Osteocyte (in vitro differentiated cells): ENCODE measurements at places on chromosomes 11 and 22. TPM values are rescaled to one million over a fixed set of nuclear protein-coding genes. Genes with fewer than 3 reads are reported as not detected.
A peak's percentile ranks its signal among the peaks of the same experiment; 100 is the strongest.

- DNase-seq = no peak
Observed at GRCh38 chr11:70675697-70676374, 277.5 kb downstream of the CTTN start.

DNA sequence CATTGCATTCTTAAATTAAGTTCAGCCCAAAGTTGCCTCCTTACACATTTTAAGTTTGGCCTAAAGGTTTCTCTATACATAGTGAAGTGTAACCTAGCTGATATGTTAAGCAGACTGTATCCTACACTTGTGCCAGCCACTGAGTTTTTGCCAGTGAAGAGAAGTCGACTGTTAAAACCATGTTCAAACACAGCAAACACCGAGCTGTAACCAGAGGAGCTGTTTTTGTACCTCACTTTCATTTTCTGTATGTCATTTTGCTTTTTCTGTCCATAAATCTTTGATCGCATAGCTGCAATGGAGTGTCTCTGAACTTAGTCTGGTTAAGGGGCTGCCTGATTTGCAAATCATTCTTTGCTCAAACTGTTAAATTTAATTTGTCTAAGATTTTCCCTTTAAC lies 403.7 kb downstream of the LUZP2 start:
- DNase-seq = no peak

The HTR3B gene
- total RNA-seq = not detected in 2 replicates

- no peak for DNase-seq
Observed at GRCh38 chr22:46673662-46674236, 53.6 kb downstream of the GRAMD4 start.

DNA sequence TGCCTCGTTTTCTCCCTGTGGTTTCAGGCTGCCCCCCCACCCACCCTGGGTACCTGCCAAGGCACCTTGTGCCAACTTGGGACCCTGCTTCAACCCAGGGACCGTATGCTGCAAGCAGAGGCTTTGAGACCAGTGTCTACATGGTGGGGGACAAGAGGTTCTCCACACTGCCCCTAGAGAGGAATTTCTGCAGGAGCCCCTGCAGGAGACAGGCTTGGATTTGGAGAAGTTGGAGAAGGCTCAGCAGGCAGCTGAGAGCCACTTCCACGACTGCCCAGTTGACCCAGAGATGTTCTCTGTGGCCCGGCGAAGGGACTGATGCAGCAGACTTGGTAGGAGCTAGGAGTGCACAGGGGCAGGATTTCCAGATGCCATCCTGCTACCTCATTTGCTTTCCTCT lies 20.1 kb upstream of the NNMT start:
- DNase-seq = peak; percentile 57

The OR5D16 gene
- not detected in 2 replicates for total RNA-seq

DNA sequence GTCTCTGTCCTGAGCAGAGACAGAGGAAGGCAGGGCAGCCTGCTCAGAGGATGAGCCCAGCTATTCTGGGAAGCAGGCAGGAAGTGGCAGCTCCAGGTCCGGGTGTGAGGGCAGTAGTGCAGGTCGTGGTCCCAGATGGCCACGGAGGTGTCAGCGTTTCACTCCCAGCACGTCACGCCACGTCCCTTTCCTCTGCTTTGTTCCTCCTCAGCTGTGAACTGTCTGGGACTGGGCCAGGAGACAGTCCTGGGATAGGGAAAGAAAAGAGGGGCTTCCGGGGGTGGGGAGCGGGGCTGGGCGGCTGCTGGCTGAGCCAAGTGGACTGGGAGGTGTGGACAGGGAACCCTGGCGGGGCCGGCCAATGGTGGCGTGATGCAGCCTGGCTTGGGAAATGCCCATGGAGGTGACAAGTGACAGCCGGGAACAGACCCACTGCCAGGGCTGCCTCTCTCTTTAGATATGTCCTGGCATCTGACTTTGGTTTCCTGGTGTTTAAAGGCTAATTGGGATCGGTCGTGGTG lies 64.7 kb downstream of the KCNQ1 start:
- peak; percentile 80 for DNase-seq

The TMEM41B gene
- total RNA-seq = 28.1 and 32.3 TPM in 2 replicates

- DNase-seq = no peak
Observed at GRCh38 chr11:74546752-74547151, 45.6 kb upstream of the POLD3 start.

DNA sequence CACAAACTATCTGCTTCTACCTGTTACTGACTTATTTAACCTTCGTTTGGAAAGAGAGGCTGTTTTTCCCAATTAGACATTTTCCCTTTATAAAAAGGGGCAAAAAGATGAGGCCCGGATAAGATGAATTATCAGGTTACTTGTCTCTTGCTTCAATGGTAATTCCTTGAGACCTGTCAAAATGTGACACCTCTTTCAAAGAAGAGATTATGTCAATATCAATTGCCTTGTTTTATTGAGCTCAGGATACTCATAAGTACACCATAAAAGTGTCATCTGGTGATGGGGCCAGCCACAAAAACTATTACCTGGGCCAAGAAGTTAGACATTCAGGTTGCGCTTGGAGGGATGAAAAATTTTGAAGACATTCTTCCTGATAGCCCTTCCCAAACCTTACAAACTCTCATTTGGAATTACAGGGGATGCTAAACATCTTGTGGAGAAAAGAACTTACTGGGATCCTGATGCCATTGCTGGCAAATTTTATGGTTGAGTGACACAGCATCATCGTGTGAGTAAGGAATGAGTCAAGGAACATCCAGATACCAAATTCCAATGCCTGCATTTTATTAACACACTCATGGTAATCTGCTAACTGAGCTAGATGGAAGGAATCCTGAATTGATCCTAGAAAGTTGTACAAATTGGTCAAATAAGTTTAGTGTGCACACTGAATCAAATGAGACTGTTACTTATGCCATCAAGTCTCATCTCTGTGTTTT lies 1071.2 kb downstream of the LRRC4C start:
- DNase-seq = no peak

- DNase-seq = no peak
Observed at GRCh38 chr11:120228794-120229384, 11.1 kb upstream of the POU2F3 start.

DNA sequence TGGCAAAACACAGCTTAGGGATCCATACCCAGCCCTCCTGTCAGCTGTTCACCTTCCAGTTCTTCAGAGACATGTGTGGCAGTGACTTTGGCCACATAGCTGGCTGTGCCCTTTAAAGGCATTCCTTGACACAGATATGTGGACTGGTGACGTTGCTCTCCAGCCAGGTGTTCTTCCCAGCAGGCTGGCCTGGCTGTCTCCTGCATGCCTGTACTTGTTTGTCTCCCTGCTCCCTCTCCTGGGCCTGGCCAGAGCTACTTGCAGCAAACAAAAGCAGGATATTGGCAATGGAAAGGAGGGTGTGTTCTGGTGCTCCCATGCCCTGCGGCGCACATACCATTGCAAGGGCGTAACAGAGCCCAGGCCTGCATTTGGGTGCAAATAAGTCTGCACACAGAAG lies 38.3 kb downstream of the PIK3IP1 start:
- DNase-seq = no peak
